ENCODE measurements at places on chromosomes 2 and 18. TPM values are rescaled to one million over a fixed set of nuclear protein-coding genes. Genes with fewer than 3 reads are reported as not detected.
A peak's percentile ranks its signal among the peaks of the same experiment; 100 is the strongest.

GRCh38 chr2:206858687-206859329, 80.5 kb upstream of the CPO start:
- no peaks in the 10 kb centered on the region for H3K36me3 ChIP-seq
- no peaks in the 10 kb centered on the region for H3K27me3 ChIP-seq
- no peak overlapping the region for H3K4me3 ChIP-seq
- no peak for DNase-seq

- no peaks in the 10 kb centered on the region for H3K4me1 ChIP-seq
- H3K4me3 ChIP-seq = no peak overlapping the region
- no peaks in the 10 kb centered on the region for H3K27me3 ChIP-seq
- DNase-seq = no peak
- H3K36me3 ChIP-seq = no peaks in the 10 kb centered on the region
Observed at GRCh38 chr18:4358618-4359017, 96.5 kb downstream of the DLGAP1 start.

DNA sequence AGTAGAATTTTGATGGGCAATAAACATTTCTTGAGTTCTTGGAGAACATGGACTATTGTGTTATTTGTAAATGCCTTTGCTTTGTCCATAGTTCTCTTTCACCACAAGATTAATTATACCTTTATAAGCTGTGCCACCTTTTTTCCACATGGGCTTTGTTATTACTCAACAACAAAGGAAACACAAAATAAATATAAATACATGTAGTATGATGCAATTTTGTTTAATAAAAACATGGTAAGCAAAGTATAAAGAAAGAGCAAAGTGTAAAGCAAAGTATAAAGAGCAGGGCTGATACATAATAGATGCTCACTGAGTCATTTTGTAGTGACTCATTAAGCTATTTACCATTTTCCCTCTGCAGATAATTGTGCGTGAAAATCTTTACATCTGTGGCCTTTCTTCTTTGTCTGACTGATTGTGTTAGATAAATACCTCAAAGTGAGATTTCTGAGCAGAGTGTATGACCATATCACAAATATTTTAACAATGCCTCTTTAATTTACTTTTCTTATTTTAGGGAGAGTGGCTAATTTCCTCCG, 80.9 kb downstream of the CERS6 start:
- H3K27ac ChIP-seq = no peak overlapping the region
- 0 out of 2 replicates have a peak, but pooled peaks cover 4% of the 10 kb centered on the region for H3K36me3 ChIP-seq
- no peaks in the 10 kb centered on the region for H3K27me3 ChIP-seq
- H3K4me3 ChIP-seq = no peak overlapping the region

- H3K27ac ChIP-seq = no peak overlapping the region
- no peaks in the 10 kb centered on the region for H3K4me1 ChIP-seq
- no peaks in the 10 kb centered on the region for H3K27me3 ChIP-seq
Observed at GRCh38 chr18:69935319-69936190, 12.1 kb downstream of the CD226 start.

DNA sequence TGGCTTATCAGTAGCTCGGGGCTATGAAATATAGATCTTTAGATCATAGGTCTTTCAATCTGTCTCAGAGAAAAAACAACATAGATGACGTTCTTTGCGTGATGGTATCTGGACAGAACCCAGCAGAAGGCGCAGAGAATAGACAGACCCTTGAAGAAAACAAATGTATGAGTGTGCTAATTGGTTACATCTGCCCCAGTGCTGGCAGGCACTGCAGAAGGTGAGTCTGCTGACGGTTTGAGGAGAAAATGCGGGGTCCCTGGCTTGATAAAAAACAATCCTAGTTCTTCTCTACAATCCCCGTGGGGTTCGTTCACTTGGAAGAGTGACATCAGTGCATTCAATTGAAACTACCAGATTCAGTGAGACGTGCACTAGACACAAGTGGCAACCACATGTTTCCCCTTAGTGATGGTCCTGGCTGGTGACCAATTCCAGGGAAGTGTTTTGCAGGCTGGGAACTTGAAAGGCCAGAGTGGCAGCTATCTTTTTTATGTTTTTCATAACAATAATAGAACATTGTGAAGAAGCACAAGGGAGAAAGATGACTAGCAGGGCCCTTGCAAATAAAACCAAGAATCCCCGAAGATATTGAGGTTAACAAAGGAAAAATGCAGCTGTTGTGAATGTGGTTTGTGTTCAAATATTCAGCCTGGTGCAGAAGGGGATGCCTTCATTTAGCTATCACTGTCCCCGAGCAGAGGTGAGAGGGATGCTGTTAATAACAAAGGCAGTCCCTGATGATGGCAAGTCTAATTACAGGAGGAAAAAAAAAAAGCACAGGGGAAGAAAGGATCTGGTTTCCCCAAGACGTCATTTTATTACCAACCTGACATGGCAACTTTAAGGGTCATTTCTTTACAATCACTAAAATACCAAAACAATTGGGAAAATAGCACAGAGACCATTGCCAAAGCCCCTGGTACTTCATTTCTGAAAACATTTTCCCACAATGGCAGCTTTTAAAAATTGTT, 337.6 kb upstream of the FIGN start:
- DNase-seq = no peak
- no peak overlapping the region for H3K27ac ChIP-seq
- H3K36me3 ChIP-seq = no peaks in the 10 kb centered on the region

GRCh38 chr18:10234281-10234680, 220.2 kb upstream of the APCDD1 start:
- DNase-seq = peak; percentile 6
- H3K36me3 ChIP-seq = no peaks in the 10 kb centered on the region
- H3K4me1 ChIP-seq = peaks cover 7% of the 10 kb centered on the region

The UGT1A10 gene
- not detected for total RNA-seq

The KCNS3 gene
- total RNA-seq = 7.9 TPM

GRCh38 chr18:2981212-2981728, 31.7 kb downstream of the LPIN2 start:
- no peaks in the 10 kb centered on the region for H3K27me3 ChIP-seq
- peaks cover 42% of the 10 kb centered on the region for H3K4me1 ChIP-seq
- peak overlapping the region; percentile 44 for H3K4me3 ChIP-seq
- H3K27ac ChIP-seq = peak overlapping the region; percentile 79
- peak; percentile 84 for DNase-seq
- no peaks in the 10 kb centered on the region for H3K36me3 ChIP-seq

DNA sequence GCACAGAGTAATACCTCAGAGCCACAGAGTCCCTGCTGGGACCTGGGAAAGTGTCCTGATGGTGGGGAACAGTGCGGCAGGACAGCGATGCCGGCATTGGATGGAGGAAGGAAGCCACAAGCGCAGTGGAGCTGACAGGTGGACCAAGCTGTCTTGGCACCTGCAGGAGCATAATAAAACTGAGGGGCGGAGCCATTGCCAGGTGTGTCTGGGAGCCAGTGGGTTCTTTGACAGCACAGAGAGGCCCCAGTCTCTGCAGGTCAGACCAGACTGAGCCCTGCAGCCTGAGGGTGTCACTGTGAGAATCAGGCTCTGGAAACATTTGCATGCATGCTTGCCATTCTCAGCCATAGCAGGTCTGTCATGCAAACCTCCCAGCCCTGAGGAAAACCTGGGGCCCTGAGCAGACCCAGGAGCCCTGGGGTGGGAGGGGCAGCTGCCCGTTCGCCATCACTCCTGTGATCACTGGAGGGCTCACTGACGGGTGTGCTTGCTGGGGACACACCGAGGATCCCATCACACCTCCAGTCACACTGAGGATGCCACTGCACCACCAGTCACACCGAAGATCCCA, 210.5 kb upstream of the HDAC4 start:
- H3K27me3 ChIP-seq = peaks cover 64% of the 10 kb centered on the region
- H3K4me3 ChIP-seq = no peak overlapping the region
- no peaks in the 10 kb centered on the region for H3K4me1 ChIP-seq
- no peak overlapping the region for H3K27ac ChIP-seq
- no peaks in the 10 kb centered on the region for H3K36me3 ChIP-seq

The POTEJ gene
- total RNA-seq = not detected

The CABYR gene
- 5.4 TPM for total RNA-seq

- H3K4me1 ChIP-seq = peaks cover 17% of the 10 kb centered on the region
- no peak overlapping the region for H3K4me3 ChIP-seq
- H3K27me3 ChIP-seq = no peaks in the 10 kb centered on the region
- H3K27ac ChIP-seq = peak overlapping the region; percentile 57
- H3K36me3 ChIP-seq = peaks cover 5% of the 10 kb centered on the region
- DNase-seq = peak; percentile 98
Observed at GRCh38 chr2:43293744-43294695, 67.6 kb upstream of the ZFP36L2 start.

GRCh38 chr2:141888987-141889555, 241.7 kb downstream of the LRP1B start:
- no peak overlapping the region for H3K4me3 ChIP-seq
- no peak for DNase-seq
- H3K36me3 ChIP-seq = no peaks in the 10 kb centered on the region
- H3K4me1 ChIP-seq = no peaks in the 10 kb centered on the region
- H3K27ac ChIP-seq = no peak overlapping the region
- H3K27me3 ChIP-seq = no peaks in the 10 kb centered on the region

- H3K4me1 ChIP-seq = peaks cover 12% of the 10 kb centered on the region
- DNase-seq = no peak
- no peaks in the 10 kb centered on the region for H3K27me3 ChIP-seq
- H3K27ac ChIP-seq = no peak overlapping the region
- H3K4me3 ChIP-seq = no peak overlapping the region
Observed at GRCh38 chr2:188664416-188664815, 309.8 kb upstream of the COL3A1 start.

Data from PC-3 (cell line).